ENCODE measurements at places on chromosomes 4 and X. TPM values are rescaled to one million over a fixed set of nuclear protein-coding genes. Genes with fewer than 3 reads are reported as not detected.
A peak's percentile ranks its signal among the peaks of the same experiment; 100 is the strongest.

GRCh38 chr4:57094832-57095223 is 15.4 kb downstream of the IGFBP7 start:
- DNase-seq = no peak
- H3K27me3 ChIP-seq = peaks cover 16% of the 10 kb centered on the region
- H3K4me3 ChIP-seq = no peak overlapping the region

DNA sequence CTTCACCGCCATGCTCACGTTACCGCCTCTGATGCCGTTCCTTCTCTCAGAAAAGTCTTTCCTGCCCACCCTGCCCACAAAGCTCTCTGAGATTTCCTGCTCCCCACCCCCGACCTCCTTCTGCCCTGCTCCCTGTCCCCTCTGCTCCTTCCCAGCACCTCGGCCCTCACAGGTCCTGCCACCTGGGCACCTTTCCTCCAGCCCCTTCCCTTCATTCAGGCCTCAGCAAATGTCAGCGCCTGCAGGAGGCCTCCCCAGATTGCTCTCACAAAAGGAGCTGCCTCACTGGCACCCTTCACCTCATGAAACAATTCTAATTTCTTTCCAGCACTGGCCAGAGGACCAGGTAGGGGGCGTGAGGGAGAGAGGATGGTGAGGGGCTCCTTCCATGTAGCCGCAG is 33.6 kb upstream of the MXD4 start:
- no peak for DNase-seq
- H3K36me3 ChIP-seq = peaks cover 3% of the 10 kb centered on the region
- peaks cover 14% of the 10 kb centered on the region for H3K27me3 ChIP-seq
- peaks cover 63% of the 10 kb centered on the region for H3K4me1 ChIP-seq

GRCh38 chr4:8759987-8760386 is 111.7 kb downstream of the HMX1 start:
- H3K27me3 ChIP-seq = no peaks in the 10 kb centered on the region
- no peak overlapping the region for H3K4me3 ChIP-seq
- no peaks in the 10 kb centered on the region for H3K36me3 ChIP-seq
- no peak overlapping the region for H3K27ac ChIP-seq
- no peak for DNase-seq

DNA sequence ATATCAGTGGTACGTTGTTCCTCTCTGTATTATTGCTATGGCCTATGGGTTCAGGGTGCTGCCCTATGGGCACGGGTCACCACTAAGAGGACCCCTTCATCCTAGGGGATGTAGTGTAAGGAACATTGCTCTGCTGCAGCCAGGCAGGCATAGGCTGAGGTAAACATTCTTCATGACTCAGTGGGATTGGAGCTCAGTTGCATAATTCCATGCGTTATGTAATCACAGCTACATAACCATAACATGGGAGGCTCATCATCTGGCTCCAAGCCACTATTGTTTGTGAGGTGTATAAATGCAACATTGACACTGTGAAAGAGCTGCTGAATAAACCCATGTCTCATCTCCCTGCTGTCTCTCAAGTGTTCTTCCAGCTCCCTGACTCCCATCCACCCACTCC is 375.2 kb downstream of the MAGEE1 start:
- no peak overlapping the region for H3K27ac ChIP-seq
- H3K4me1 ChIP-seq = no peaks in the 10 kb centered on the region
- DNase-seq = no peak
- H3K4me3 ChIP-seq = no peak overlapping the region
- H3K36me3 ChIP-seq = no peaks in the 10 kb centered on the region

The CTPS2 gene
- 4.6 TPM for total RNA-seq

The CITED1 gene
- not detected for total RNA-seq

The RAB9A gene
- 11.2 TPM for total RNA-seq

GRCh38 chrX:48513670-48514069 is 4.9 kb downstream of the PORCN start:
- H3K36me3 ChIP-seq = peaks cover 28% of the 10 kb centered on the region
- no peak for DNase-seq
- H3K4me1 ChIP-seq = peaks cover 47% of the 10 kb centered on the region
- H3K4me3 ChIP-seq = no peak overlapping the region
- H3K27ac ChIP-seq = no peak overlapping the region

- no peaks in the 10 kb centered on the region for H3K4me1 ChIP-seq
- H3K36me3 ChIP-seq = no peaks in the 10 kb centered on the region
- no peak overlapping the region for H3K4me3 ChIP-seq
- no peak overlapping the region for H3K27ac ChIP-seq
- DNase-seq = no peak
Measured at GRCh38 chrX:104972737-104973136, 247.8 kb downstream of the TEX13A start.

DNA sequence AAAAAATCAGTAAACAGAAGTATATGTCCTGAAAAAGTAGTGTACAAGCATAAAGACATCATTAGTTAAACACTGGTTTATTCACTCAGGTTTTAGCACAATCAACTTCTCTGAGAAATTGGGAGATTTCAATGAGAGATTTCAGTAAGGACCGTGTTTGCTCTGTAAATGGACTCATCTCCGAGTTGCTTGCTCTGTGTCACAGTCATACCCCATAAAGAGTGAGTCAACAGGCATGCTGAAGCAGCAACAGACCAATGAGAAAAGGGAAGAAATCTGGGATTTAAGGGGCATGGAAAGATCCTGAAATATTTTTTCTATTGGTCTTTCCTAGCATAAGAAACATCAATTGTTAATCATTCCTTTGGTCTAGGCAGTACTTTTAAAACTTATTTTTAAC is 4.7 kb downstream of the GLUD2 start:
- peaks cover 5% of the 10 kb centered on the region for H3K27me3 ChIP-seq
- no peaks in the 10 kb centered on the region for H3K36me3 ChIP-seq
- DNase-seq = no peak
- no peak overlapping the region for H3K4me3 ChIP-seq
- no peak overlapping the region for H3K27ac ChIP-seq

DNA sequence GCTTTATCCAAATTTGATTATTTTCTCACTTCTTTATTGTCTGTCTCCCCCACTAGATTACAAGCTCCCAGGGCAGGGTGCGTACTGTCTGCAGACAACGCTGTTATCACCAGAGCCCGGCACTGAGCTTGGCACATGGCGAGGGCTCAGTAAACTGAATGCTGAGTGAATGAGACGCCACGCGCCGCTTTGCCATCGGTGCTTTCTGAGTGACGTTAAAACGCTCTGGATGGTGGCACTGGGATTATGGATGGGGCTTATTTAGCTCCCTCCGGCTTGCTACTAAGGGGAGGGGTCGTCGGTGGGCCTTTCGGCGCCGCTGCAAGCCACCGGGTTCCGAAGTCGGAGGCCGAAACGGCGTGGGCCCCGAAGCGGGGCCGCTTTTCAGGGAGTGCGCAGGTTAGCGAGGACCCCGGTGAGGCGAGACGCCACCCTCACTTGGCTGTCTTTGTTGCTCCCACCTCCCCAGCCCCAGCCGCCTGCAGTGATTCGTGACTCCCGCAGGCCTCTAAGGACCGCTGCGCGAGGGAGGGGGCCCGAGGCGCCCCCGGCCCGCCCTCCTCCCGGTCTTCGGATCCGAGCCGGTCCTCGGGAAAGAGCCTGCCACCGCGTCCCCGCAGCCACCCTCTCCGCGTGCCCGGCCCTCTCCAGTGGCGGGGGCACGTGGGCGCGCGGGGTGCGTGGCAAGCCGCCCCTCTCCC is 569 bp upstream of the FHL1 start:
- no peaks in the 10 kb centered on the region for H3K36me3 ChIP-seq
- peak overlapping the region; percentile 77 for H3K4me3 ChIP-seq
- H3K27ac ChIP-seq = peak overlapping the region; percentile 72
- H3K27me3 ChIP-seq = peaks cover 8% of the 10 kb centered on the region
- H3K4me1 ChIP-seq = peaks cover 23% of the 10 kb centered on the region

- DNase-seq = no peak
- no peaks in the 10 kb centered on the region for H3K36me3 ChIP-seq
- no peak overlapping the region for H3K4me3 ChIP-seq
- peaks cover 6% of the 10 kb centered on the region for H3K4me1 ChIP-seq
Measured at GRCh38 chr4:67746797-67747495, 7.2 kb downstream of the GNRHR start.

DNA sequence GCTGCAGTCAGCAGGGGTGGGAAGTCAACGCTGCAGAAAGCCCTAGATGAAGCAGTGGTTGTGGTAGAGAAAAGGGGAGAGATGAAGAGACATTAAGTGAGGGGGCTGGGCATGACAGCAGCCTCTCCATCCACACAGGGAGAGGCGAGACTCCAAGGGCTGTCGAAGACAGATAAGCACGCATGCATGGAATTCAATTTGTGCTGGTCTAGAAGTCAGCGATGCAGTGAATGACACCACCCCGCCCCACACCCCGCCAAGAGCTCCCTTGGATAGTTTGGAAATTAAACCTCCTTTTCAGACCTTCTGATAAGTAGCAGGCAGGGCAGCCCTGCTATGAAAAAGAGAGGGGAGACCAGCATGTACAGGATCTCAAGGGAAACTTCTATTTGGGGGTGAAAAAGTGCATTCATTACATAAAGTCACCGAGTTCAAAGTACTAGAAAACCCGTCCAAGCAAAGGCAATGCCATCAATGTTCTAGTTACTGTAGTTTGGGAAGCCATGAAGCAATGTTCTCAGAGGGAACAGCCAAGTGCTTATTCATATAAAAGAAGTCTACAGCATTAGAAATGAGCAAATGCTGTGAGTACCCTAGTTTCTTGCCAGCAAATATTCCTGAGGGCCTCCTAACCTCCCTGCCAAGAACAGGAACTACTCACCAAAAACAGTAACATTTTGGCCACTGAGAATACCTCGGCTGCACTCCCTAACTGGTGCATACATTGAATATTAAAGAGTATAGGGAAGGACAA is 152.3 kb upstream of the ANXA10 start:
- H3K36me3 ChIP-seq = no peaks in the 10 kb centered on the region
- H3K27ac ChIP-seq = no peak overlapping the region
- DNase-seq = no peak
- no peaks in the 10 kb centered on the region for H3K4me1 ChIP-seq

DNA sequence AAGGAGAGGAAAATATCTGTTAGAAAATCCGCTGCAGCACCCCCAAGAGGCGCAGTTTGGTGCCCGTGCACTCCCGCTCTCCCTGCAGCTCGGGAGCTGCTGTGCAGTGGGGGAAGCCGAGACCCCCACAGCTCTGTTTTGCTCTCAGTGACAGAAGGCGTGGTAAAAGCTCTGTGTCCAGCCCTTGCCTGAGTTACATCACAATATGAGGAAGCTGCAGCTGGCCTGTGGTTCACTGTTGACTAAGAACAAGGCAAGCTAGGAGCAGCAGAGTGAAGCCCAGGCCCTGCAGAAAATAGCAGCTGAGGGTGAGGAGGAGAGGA is 88.5 kb upstream of the ADRA2C start:
- H3K36me3 ChIP-seq = no peaks in the 10 kb centered on the region
- H3K27ac ChIP-seq = no peak overlapping the region
- no peak overlapping the region for H3K4me3 ChIP-seq
- H3K27me3 ChIP-seq = no peaks in the 10 kb centered on the region

DNA sequence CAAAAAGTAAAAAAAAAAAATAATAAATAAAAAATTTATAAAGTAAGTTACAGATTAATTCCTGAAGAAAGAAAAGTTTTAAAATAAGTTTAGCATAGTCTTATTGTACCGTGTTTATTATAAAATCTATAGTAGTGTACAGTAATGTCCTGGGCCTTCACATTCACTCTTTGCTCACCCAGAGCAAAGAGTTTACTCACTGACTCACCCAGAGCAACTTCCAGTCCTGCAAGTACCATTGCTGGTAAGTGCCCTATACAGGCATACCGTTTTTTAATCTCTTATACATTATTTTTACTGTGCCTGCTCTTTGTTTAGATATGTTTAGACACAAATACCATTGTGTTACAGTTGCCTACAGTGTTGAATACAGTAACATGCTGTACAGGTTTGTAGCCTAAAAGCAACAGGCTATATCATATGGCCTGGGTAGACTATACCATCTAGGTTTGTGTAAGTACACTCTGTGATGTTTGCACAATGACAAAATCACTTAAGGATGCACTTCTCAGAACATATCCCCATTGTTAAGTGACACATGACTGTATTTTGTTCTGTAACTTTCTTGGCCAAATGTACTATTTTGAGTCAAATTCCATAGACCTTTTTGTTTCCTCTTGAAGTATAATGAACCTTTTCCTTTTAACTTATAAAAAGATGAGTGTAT is 199.0 kb upstream of the NUDT6 start:
- H3K36me3 ChIP-seq = peaks cover 7% of the 10 kb centered on the region
- no peak overlapping the region for H3K27ac ChIP-seq
- DNase-seq = no peak
- no peaks in the 10 kb centered on the region for H3K4me1 ChIP-seq
- no peaks in the 10 kb centered on the region for H3K27me3 ChIP-seq

The CXCL3 gene
- not detected for total RNA-seq
